HL-60 (cell line): ENCODE measurements at places on chromosomes 5 and 9.

DNA sequence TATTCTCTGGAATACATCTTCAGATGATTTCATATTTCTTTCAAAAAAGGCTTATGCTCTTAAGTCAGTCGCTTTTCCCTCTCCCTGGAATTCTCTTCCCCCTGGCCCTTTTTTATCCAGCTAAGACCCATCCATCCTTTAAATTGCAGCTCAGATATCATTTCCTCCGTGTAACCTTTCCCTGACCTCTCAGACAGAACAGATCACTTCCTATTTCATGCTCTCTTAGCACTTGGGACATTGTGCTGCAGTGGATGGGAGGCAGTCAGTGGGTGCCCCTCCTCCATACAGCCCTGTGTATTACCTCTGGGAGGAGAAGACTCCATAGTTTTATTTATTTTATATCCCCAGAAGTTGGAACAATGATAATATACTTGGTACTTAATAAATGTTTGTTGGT lies 423.4 kb downstream of the ISL1 start:
- DNase-seq, result no peak

DNA sequence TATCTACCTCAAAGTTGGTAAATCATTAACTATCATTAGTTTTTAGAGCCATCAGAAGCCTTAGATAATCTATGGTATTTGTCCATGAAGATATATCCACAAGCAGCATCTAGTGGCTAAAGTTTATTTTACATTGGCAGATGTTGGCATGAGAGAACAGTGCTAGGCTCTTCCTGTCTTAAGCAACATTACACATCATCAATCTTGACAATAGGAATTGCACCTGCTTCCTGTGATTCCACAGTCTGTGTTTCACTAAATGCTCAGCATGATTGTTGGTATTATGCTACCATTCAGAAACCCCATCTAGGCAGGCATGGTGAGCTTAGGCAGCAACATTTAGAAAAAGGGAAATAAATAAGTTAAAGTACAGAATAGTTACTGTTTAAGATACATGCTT lies 246.6 kb downstream of the SLCO4C1 start:
- no peak for DNase-seq

- no peak for DNase-seq
Observed at GRCh38 chr9:130468566-130468965, 23.8 kb downstream of the ASS1 start.

- no peak for DNase-seq
Observed at GRCh38 chr9:137602661-137603060, 2.8 kb upstream of the ARRDC1 start.
